ENCODE measurements at places on chromosomes 5 and 9.

- no peak for DNase-seq
Measured at GRCh38 chr5:116771466-116772151, 197.0 kb upstream of the SEMA6A start.

- DNase-seq, result no peak
Measured at GRCh38 chr5:120615967-120616645, 152.0 kb downstream of the PRR16 start.

DNA sequence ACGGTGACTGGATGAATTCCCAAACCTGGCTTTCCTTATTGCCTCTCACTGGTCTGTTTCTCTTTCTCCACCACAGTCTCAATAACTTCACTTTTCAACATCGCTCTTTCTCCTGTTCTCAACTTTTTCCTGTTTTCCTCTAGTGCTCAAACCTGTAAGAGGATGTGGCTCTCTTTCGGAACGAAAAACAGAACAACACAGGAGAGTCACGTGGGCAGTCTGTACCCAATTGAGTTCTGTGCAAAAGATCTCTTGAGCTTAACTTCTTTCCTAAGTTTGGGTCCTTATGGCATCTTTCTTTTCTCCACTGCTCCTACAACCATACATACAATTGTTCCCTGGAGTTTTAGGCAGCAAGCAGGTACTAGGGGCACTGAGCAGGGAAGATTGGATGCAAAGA lies 8.9 kb downstream of the HAVCR1 start:
- peak; percentile 7 for DNase-seq

DNA sequence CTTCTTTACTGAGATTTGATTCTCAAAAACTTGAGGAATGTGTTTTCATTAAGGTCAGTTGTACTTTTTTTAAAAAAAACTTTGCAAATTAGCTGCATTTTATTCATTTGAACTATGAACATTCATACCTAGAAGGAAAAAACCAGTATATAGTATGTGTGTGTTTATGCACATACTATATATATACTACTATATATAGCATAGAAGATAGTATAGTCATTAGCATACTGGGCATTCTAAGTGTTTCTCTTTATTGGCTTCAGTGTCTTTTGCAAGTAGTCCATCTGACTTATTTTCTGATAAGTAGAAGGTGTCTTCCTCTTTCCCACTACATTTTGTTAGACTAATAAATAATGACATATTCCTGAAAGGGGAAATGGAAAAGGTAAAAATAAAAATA lies 33.0 kb downstream of the ELOVL7 start:
- no peak for DNase-seq
